ENCODE measurements at places on chromosomes 5 and 9.

GRCh38 chr9:10050016-10050415 lies 562.8 kb downstream of the PTPRD start:
- DNase-seq = no peak

DNA sequence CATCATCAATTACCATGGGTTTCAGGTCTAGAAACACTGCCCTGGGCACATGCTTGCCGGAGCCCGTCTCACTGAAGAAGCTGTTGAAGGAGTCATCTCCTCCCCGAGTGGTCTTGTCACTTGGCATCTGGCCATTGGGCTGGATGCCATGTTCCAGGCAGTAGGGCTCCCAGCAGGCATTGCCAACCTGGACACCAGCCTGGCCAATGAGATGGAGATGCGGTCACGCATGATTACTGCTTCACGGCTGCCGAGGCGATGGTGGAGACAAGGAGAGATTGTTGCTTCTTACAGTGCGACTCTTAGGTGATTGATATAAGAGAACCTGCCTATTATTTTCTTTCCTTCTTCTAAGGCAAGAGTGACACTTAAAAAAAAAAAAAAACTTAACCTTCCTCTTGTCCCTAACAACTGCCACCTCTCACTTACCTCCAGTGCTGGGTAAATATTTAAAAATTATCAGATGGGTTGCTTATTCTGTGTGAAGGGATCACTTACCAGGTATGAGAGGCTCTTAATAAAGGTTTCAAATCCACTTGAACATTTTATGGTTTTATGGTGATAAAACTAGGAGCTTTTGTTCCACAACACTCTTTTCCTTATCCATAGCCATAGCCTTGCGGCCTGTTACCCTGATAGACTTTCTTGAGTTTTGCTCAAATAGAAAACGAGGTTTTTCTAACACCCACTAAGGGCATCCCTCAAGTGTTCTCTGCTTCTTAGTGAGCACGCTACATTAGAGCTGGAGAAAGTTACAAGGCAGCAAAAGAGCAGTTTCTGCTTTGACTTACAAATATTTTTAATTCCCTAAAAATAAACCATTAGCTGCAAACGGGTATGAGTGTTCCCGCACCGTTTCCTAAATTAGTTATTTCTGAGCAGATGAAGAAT lies 41.2 kb downstream of the NIM1K start:
- DNase-seq = no peak

- no peak for DNase-seq
Observed at GRCh38 chr5:33267801-33268200, 173.0 kb upstream of the TARS1 start.

DNA sequence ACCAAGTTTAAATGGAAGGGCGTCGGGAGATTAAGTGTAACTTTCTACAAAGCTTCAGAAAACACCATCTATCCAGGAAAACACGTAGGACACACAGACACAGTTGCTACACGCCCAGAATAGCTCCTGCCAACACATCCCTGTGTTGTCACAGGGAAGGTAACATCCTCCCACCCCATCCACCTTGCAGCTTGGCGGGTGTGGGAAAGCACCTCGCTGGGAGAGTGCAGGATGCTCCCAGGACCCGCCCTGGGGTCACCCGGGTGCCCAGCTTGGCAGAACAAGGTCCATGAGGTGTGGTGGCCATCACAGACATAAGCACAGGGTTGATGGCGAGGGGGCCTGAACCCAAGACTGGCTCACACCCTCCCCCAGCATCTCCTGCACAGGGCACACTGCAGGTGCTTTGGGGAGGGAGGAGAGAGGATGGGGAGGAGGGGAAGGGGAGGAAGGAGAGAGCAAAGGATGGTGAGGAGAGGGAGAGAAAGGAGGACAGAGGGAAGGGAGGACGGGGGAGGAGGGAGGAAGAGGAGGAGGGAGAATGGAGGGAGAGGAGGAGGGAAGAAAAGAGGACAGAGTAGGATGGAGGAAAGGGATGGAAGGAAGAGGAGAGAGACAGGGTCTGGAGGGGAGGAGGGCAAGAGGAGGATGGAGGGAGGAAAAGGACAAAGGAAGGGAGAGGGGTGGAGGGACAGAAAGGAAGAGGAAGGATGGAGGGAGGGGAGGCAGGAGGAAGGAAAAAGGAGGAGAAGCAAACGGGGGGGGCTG lies 37.2 kb downstream of the GOLM1 start:
- DNase-seq = no peak

GRCh38 chr5:154860765-154861164 lies 2.3 kb downstream of the CNOT8 start:
- no peak for DNase-seq

GRCh38 chr5:178991190-178992145 lies 3.7 kb downstream of the GRM6 start:
- no peak for DNase-seq

DNA sequence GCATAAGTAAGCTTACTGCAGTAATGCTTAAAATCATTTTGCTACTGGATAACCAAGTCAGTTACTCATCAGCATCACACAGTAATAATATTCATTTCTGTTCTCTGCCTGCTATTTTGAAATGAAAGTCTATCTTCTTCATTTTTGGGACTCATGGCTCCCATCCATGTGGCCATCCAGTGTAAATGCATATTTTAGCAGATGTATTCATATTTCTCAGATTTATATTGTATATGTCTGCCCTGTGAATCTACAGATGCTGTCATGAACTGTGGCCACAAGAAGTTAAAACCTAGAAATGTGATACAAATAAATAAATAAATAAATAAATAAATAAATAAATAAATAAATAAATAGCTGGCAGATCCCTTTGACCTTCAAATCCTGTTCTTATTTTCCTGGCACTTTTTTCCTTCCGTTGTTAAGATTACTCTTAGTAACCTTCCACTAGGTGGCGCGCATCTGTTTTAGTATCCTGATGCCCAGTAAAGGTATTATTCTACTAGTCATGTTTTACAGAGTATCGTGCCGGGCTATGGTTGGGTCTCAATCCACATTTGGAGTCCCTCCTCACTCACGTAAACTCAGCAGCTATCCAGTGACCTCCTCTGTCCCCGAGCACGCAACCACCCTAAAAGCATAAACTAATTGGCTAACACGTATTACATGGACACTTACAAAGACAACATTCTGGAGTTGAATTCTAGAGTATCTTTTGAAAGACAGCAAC lies 79.2 kb upstream of the IL7R start:
- peak; percentile 65 for DNase-seq

- no peak for DNase-seq
Observed at GRCh38 chr9:98742325-98743280, 33.9 kb upstream of the GABBR2 start.

- no peak for DNase-seq
Observed at GRCh38 chr5:93192087-93192486, 388.9 kb downstream of the NR2F1-AS1 start.

DNA sequence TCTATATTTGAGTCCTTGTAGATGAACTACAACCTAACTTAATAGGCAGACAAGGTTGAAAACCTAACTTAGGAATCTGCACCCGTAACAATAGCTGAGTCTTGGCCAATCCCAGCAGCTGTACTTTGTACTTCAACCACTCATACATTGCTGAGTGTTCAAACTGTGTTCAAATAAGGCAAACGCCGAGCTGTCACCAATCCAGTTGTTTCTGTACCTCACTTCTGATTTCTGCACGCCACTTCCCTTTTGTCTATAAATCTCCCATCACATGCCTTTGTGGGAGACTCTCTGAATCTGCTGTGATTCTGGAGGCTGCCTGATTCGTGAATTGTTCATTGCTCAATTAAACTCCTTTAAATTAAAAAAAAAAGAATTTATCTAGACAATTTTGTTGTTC lies 167.8 kb upstream of the TUT7 start:
- DNase-seq = no peak

DNA sequence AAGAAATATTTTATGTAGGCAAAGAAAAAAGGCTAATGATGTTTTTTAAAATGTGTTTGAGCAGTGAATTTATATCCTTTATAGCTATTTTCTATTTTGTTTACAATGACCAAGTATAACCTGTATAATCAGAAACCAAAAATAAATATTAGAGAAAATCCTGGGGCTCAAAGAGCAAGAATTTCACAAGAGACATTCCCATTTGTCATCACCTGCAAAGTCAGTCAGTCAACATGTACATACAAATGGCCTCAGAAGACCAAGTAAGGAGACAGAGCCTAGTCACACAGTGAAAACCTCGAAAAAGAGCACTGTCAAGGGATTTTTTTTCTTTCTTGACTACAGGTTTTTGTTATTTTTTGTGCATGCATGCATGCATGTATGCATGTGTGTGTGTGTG lies 231.4 kb downstream of the GLIS3 start:
- no peak for DNase-seq

GRCh38 chr9:4050916-4051315 lies 249.0 kb downstream of the GLIS3 start:
- no peak for DNase-seq

GRCh38 chr5:178996156-178996555 lies 1.0 kb upstream of the GRM6 start:
- DNase-seq = no peak

DNA sequence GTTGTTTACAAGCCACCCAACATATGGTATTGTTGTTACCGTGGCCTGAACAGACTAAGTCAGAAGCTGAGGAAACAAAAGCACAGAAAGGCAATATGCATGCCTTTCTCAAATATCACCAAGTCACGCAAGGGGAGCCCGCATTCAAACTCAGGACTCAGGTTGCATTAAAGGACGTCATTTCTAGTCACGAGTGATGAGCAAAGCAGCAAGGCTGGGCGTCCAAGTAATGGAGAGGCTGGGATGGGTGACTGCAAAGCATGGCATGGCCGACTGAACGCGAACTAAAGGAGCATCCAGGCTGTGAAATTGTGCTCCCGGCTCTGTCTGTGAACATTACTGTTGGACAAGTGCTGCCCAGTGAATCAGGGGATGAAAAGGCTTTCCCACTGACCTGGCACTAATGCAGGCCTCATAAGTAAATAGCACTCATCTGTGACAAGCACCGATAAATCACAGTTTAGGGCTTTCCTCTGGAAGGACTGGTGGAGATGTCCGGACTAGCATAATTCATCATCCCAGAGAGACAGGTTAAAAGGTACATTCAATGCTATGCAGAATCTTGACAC lies 202.8 kb downstream of the SPOCK1 start:
- no peak for DNase-seq

- no peak for DNase-seq
Observed at GRCh38 chr5:137866541-137867388, 895 bp upstream of the MYOT start.

GRCh38 chr9:97808972-97809371 lies 44.1 kb upstream of the FOXE1 start:
- no peak for DNase-seq

- no peak for DNase-seq
Observed at GRCh38 chr5:96146675-96147074, 185.0 kb upstream of the ELL2 start.

GRCh38 chr9:71490810-71491209 lies 277.5 kb downstream of the CEMIP2 start:
- no peak for DNase-seq

DNA sequence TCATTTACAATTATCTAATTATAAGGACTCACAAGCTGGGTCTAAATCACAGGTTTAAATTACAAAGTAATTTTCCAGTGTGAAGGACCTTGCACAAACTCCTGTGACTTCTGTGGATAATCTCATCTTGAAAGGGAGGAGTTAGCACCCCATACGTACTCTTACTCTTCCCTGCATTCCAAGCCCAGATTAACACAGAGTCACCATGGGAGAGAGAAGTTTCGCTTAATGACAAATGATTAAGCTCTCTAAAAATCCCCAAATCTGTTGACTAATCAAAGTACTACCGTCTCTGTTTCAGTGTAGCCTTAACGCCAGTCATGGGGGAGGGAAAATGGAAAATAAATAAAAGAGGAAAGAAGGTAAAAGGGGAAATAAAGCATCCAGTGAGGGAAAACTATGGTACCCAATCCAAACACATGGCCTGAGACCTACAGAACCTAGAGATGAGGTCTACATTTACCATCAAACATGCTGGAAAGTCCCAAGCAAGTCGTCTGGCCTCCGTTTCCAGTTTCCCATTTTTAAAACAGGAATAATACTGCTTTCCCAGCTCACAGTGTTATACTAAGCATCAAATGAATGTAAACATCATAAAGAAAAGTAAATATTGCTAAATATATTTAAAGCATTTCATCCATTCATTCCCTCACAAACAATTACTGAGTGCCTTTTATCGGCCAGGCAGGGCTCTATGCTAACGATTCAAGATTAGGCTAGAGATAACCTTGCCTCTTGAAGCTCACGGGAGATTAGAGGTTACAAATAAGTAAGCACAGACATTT lies 63.2 kb downstream of the PCA3 start:
- DNase-seq = no peak

DNA sequence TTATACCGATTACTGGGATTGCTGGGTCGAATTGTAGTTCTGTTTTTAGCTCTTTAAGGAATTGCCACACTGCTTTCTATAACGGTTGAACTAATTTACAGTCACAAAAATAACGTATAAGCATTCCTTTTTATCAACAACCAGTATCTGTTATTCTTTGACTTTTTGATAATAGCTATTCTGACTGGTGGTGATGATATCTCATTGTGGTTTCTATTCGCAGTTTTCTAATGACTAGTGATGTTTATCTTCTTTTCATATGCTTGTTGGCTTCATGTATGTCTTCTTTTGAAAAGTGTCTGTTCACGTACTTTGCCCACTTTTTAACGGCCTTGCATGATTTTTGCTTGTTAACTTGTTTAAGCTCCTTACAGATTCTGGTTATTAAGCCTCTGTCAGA lies 74.4 kb downstream of the FAM174A start:
- DNase-seq = no peak

DNA sequence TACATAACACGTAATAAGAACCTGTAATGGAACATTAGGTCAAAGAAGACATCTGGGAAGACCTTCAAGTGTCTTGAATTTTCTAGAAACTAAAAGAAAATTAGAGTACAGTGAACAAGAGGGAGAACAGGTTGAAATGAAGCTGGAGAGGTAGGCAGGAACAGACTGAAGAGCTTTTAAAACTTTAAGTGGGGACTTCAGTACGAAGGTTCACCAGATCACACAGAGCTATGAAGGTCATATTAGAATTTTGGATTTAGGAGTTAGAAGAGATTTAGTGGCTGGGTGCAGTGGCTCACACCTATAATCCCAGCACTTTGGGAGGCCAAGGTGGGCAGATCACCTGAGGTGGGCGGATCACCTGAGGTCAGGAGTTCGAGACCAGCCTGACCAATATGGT lies 26.6 kb downstream of the MLANA start:
- DNase-seq = no peak

GRCh38 chr5:95347506-95348120 lies 43.6 kb upstream of the FAM81B start:
- DNase-seq = no peak

GRCh38 chr5:40666657-40667056 lies 13.1 kb upstream of the PTGER4 start:
- DNase-seq = no peak

DNA sequence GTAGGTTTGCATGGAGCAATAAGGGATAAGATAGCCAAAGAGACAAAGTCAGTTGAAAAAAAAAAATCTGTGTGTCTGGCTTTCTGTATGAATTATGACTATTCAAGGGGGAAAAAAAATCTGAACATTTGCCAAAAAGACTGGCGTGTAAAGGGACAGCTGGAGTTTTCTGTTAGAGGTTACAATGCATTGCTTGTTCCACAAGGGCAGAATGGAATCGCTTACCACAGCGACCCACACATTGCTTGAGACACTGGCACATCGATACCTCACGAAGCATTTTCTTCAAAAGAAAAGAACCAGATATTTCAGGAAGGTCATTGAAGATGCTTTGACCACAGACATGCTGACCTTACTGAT lies 327.8 kb downstream of the TMEM167A start:
- DNase-seq = no peak

GRCh38 chr9:106769331-106769730 lies 93.6 kb upstream of the ZNF462 start:
- no peak for DNase-seq
